T-helper 2 cell (primary cell): ENCODE measurements at places on chromosomes 13 and 19.

- DNase-seq, result no peak
Observed at GRCh38 chr19:30558793-30559192, 186.6 kb downstream of the ZNF536 start.

GRCh38 chr13:100490692-100491091, 97.9 kb downstream of the GGACT start:
- no peak for DNase-seq

DNA sequence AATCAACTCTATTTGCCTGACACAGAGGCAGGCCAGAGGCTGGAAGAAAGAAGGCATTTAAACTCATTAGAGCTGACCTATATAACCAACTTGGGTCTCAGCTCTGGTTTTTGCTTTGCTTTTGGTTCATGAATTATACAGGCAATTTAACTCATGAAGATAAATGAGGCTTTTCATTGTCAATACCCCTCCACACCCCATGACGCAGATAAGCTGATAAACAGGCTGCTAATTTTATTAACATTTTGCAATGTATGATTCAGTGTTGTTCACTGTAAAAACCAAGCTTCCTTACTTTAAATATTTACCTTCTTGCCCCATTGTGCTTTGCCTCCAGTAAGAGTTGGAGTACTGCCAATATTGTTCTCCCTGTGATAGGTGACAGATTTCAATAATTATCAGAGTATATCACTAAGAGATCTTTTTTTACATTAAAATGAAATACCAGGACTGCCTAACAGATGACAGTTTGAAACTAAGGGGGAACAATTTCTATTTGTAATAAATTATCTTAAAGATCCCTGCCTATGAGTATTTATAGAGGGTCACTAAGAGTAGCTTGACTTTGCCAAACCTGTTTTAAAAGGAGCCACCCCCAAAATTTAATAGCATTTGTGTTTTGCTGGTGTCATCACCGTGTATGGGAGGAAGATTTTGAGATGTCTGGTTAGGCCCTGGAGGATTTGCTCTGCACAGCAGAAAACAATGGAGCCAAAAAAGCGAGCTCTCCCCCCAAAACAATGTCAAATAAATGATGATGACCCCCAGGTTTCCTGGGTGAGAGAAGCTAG, 472.7 kb upstream of the NBEA start:
- no peak for DNase-seq

DNA sequence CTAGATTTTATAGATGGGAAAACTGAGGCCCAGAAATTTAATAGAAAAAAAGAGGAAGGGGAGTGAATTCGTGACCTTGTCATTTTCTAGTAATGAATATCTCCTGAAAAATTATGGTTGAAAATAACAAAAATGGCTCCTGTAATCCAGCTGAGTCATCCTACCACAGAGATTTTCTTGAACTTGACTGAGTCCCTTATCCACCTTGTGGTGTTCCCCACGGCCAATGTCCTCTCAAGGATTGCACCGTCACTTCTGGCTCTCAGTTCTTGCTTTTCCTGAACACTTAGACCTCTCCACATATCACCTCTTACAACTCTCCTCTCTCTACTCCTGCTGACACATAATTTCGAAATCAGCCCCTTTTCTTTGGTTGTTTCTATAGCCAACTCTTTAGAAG, 1.2 kb upstream of the KATNAL1 start:
- no peak for DNase-seq

DNA sequence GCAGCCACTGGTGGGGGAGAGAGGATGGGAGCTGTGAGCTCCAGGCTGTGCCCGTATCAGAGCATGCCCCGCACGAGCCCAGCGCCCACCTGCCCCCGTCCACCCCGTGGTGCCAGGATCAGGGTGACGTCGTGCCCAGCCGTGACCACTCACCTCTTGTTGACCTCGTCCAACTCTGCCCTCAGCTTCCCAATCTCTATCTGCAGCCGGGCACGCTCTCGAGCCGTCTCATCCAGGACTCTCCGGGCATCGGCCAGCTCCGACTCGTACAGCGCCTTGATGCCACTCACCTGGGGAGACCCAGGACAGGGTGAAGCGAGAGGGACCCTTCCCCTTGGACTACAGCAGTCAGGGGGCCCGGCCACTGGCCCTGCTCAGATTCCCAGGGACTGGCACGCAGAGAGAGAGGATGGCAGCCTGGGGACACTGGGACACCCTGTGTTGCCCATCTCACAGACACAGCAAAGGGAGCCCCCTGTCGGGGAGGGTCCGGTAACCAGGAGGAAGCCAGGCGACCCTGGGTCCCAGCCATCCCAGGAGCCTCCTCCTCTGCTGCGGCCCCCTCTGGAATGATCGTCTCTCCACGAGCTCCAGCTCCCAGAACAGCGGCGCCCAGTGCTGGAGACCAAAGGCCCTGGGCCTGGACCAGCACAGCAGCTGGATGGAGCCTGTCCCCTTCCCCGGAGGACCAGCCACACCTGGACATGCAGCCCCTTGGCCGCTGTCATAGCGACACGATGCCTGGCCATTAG, 12.3 kb downstream of the LMNB2 start:
- DNase-seq, result no peak

DNA sequence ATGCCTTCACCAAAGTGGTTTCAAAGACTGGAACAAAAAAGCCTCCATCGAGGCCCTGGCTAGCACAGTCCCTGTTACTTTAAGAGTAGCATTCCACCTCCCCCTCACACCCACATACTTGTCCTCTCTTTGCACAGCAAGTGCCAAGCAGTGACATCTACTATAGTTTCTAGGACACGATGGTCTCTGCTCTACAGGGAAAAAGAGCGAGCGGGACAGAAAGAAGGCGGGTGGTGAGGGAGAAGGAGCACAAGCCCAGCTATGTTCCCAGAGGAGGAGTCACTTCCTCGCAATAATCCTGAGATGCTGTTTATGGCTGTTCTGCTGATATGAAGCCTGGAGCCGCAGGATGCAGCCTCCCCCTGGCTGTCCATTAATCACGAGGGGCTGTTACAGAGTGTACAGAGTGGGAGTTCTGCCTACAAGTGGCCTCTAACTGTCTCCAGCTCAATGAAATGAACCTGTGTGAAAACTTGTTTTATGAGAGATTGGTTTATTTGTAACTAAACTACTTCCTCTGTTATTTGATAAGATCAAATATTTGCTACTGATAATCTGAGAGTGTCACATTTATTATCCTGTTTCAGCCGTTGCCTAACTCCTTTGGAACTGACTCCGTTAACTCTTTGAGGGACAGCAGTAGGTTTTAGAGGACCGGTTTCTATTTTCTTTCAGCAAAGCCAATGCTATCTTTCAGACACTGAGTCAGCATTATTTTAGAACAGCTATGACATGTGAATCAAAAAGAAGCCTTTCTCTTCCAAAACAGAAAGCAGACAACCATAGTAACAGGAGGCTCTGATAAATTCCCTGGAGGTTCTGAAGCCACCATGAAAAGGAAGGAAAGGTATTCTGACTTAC, 208.0 kb downstream of the SPRY2 start:
- DNase-seq, result no peak

- DNase-seq, result no peak
Observed at GRCh38 chr19:16026131-16026530, 50.2 kb upstream of the TPM4 start.

DNA sequence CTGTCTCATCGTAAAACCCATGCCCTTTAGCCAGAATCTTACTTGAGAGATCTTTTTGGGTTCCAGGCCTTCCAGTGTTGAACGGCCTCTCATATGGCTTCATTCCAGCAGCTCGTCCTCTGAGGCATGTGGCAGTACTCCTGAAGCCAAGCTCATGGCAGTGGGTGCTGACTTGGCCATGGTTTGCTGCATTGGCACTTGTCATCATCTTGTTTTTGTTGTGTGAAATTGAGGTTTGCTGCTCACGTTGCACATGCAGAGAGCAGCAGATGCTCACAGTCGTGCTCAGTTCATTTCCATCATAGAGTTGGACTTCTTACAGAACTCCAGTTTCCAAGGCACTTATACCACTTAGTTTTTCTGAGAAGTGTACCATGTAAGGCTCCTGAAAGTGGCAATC, 14.9 kb downstream of the TEX29 start:
- DNase-seq, result no peak

GRCh38 chr19:58387338-58388174, 487 bp downstream of the RPS5 start:
- DNase-seq, result no peak

DNA sequence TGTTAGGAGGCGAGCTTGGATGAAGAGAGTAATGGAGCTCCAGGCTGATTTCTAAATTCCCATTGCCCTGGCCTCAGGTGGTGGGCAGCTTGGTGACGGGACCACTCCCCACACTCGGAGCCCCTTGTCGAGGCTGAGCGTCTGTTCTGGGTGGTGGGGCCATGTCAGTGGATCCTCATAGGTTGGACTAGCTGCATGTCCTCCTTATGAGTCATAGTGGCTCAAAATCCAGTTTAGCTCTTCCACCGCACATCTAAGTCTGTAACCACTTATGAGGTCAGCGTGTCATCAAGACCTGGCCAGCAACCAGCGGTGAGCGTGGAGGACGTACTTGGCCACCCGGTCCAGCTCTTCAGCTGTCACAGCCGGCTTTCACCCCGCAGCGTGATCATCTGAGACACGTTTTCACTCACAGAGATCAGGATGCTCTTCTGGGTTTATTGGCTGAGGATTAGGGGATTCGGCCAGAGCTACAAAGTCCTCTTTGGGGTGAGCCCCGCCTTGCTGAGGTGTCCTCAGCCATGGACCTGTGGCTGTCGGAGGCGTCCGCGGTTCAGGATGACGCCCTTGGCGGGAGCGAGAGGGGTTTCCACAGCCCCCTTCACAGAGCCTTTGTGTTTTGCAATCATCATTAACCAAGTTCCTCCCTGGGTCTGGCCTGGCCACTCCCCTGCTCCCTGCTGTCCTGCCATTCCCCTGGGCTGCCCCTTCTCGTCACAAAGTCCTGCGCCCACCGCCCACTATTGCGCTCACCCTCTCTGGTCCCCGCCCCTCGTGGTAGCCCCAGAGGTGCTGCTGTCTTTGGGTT, 41.9 kb downstream of the ADPRHL1 start:
- DNase-seq, result no peak

DNA sequence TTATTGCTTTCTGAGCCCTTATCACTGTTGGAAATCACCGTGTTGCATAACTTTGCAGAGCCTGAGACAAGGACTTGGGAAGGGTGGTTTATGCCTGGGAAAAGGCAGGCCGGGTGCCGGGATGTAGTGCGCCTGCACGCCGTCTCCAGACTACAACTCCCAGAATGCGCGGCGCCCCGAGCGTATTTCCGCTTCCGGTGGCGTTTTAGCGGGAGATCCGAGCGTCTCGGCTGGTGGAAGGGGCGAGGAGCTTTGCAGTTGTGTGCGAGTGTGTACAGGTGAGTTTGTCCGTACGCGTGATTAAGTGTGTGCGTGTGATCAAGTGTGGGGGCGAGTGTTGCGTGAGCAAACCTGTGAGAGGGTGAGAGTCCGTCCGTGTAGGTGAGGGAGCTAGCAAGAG, 75.4 kb downstream of the PEG3 start:
- no peak for DNase-seq

- no peak for DNase-seq
Observed at GRCh38 chr19:48560095-48560530, 8.1 kb downstream of the SULT2B1 start.

- no peak for DNase-seq
Observed at GRCh38 chr19:16814526-16815100, 14.6 kb upstream of the SIN3B start.

DNA sequence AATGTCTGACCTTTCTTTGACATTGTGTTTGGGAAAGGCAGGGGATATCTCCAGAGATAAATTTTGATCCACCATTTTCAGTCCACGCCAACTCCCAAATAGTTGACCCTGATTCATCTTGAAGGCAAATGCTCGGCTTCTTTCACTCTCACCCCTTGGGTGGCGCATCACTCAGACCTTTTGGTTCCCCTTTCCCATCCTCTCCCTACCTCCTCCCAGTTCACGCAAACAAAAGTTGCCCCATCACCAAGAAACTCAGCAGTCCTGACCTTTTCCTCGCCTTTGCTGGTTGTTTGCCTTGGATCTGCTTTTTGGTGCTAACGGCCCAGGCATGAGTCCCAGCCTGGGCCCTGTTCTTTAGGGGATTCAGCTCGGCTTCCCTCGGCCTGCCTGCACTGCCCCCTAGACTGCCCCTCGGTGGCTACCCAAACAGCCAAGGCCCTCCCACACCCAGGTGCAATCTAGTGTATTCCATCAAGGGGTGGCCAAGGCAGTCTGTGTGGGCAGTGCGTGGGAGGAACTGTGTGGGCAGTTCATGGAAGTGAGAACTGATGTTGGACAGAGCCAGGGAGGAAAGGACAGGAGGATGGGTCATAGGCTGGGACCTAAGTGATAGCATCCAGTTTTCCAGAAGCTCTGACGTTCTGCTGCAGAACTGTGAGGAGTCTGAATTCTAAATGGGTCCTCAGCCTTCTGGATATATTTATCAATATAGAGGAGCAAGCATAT, 255.7 kb downstream of the DLEU7 start:
- DNase-seq, result no peak

DNA sequence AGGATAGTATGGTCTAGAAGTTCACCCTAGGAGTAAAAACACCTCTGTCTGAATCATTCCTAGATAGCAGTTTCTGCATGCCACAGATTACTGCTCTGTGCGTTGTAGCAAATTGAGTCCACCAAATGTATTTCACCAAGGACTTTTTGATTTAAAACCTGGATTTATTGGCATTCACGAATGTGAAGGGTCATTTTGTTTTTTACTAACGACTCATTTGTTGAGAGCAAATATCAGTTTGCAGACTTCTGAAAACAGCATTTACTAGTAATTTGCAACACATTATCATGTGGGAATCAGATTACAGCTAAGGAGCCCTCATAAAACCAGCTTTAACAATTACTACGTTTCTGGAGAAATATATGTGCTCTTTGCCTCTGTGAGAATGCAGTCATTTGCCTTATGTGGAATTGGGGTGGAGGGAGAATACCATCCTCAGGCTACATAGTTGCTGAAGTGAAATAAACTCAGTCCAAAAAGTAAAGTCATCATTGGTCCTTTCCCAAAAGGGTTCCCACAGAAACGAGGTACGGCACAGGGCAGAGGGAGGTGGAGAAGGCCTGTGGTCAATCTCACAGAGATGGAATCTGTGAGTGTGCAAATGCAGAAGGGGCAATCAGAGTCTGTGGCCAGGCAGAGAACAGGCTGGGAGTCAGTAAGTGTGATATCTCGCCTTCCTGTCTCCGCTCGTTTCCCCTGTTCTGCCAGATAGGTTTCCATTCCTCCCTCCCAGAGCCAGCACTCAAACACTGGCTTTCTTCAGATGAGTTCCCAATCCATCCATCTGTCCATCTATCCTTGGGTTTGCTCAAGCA, 63.1 kb downstream of the DLEU7 start:
- no peak for DNase-seq
